Stimulated activated CD4-positive, alpha-beta T cell treated with anti-CD3 and anti-CD28 coated beads, Interleukin-12 subunit alpha, Interleukin-12 subunit beta, amount 100 ng/mL, for 4 hours (primary cell): ENCODE measurements at places on chromosomes 3 and 15.

DNA sequence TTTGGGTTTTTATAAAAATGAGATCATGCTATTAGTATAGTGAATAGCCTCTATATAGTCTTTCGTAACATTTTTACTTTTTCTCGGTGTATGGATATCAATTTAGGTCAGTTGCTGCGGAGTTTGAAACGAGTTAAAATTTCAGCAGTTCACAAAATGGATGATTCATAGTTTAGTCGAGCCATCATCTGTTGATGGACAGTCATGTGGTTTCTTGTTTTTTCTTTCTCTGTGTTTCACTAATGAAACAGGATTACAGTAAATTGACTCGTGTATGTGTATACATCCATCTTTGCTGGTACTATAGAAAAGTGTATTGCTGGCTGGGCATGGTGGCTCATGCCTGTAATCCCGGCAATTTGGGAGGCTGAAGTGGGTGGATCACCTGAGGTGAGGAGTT is 106.8 kb downstream of the IGF1R start:
- no peak for DNase-seq

- DNase-seq = no peak
Measured at GRCh38 chr3:44252332-44252959, 10.8 kb downstream of the TOPAZ1 start.

GRCh38 chr15:81087066-81087465 is 47.0 kb upstream of the CFAP161 start:
- no peak for DNase-seq

GRCh38 chr3:52121813-52122212 is 32.4 kb downstream of the POC1A start:
- DNase-seq = no peak

DNA sequence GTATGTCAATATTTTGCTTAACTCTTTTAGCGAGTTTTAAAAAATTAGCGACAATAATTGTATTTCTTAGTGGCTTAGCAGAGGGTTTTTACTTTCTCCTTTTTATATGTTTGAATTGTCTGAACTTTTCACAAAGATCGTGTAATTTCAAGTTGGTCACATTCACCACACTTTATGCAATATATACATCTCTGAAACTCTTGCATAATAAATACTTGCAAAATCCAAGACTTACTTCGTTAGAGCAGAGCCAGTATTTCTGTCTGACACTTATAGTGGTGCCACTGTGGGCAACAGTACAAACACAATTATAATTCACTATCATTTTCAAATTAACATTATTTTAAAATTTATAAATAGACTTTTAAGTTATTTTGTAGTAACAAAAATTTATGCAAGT is 62.0 kb downstream of the SUCNR1 start:
- DNase-seq = no peak

- no peak for DNase-seq
Measured at GRCh38 chr3:89353465-89353864, 246.0 kb downstream of the EPHA3 start.

- no peak for DNase-seq
Measured at GRCh38 chr3:149605902-149606301, 51.9 kb downstream of the WWTR1 start.

DNA sequence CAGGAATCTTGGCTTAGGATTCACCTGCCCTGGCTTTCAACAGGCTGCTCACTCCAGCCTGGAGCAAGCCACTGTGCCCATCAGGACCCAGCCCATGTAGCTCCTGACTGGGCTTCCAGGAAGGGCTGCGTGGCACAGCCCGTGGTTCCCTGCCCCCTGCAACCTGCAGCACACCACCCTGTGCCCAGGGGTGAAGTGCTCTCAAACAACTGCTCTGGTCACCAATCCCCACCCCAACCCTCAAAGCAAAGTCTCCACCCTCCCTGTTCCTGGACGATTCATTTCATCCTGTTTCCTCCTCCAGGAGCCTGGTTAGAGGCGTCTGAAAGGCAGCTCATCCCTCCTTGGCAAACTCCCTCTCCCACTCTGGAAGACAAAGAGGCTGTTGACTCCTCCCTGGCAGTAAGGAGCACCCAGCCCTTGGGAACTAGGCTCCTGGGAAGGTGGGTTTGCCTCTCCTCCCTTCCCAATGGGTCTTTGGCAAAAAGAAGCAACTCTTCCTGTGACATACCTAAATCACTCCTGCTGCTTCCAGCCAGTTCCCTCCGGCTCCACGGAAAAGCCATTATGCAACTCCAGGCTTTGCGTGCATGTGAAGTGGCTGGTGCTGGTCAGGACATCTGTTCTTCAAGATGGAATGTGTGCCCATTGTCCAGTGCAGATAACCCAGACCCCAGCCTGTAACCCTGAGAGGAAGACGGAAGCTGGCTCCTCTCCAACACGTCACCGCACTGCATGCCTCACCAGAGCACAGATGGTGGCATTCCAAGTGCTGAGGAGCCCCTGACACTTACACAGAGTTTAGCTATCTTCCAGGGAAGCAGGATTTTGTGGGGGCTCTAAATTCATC is 29.1 kb upstream of the VIPR1 start:
- DNase-seq = no peak

- no peak for DNase-seq
Measured at GRCh38 chr3:62249855-62250543, 123.4 kb downstream of the FEZF2 start.

DNA sequence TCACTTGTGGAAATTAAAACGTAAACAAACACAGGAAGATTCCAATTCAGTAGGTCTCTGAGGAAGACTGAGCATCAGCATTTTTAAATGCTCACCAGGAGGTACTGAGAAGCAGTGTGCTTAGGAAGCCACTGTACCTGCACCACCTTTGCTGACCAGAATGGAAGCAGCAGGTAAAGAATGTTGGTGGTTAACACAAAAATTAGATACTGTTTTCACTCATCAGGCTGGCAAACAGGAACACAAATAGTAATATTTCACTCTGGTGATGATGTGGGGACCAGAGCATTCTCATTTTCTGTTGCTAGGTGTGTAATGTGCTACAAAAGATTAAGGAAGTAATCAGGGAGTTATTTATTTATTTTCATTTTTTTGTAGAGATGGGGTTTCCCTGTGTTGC is 29.9 kb upstream of the GHSR start:
- DNase-seq = no peak

- no peak for DNase-seq
Measured at GRCh38 chr3:24006-24405, 172.6 kb upstream of the CHL1 start.

DNA sequence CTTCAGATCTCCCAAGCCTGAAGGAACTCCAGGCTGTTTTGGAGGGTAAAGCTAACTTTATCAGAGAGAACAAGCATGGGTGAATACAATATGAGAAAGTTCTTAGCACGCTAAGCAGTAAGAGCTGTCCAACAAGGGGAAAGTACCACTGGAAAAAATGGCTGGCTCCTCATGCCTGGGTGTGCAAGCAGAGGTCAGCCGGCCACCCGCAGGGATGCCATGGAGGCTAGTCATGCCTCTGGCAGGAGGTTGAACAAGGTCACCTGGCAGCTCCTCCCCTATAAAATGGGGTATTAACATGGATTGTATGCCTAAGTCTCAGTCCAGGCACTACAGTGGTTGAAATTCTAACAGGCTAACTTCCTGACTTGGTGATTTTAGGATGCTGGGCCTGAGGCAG is 75.4 kb upstream of the SLC6A1 start:
- no peak for DNase-seq

DNA sequence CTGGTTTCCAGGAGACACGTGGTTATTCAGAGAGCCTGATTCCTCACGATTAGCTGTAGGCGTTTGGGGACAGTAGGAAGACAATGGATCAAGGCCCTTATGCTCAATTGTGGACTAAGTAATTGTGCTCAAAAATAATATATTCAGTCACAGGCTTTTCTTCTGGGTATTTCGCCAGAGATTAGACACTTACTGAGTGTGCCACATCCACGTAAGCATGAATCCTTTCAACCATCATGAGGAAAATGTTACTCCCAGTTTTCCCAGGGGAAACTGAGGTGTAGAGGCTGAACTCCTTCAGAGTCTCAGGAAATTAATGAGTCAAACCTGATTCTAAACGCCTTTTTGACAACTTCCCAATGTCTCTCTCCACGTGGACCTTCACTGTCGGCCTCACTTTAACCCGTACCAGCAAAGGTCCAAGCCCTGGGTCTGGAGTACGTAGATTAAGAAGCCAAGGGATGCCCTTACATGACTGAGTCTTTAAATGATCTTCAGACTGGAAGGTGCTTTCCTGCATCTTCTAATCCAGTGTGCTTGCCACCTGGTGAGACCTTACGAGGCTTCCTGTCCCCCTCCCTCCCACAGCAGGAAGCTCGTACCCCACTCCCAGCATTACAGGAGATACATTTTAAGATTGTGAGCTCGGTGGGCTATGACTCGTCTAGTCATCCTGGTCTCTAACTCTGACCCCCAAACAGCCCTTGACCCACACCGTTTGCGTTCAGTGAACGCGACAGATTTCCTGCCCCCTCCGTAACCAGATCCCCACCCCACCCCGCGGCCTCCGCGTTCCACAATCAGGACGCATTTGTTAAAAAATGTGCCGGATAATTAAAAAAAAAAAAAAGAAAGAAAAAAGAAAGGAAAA is 1.7 kb downstream of the PKM start:
- DNase-seq = peak; percentile 39

DNA sequence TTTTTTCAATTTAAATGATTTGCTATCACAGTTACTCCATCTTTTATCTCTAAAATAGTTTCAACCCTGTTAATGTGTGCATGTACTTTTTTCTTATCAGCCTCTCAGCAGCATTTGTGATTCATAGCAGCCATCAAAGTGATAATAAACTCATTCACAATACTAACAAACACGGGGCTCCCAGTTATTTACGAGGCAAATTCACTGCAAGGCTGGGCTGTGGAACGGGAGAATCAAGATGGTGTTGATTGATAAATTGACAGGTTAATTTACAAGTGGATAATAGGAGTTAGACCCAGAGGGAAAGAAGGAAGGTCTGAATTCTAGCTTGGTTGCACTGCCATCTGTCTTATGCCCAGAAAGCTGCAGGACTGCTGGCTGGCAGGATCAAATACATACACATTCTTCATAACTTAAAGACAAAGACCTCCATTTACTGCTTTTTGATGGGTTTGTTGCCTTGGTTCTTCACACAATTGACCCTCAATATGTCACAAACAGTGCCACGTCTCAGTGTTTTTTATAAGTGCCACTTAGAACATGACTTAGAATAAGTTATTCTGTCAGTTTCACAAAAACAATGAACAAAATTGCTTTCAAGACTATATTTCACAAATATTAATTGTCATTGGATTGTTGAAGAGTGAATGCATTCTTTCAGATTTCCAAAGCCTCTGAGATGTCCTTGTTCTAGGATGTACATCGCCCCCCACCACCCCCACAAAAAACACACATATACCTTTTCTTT is 562.8 kb downstream of the NR2F2 start:
- no peak for DNase-seq

- DNase-seq = no peak
Measured at GRCh38 chr3:69929019-69929418, 70.5 kb upstream of the SAMMSON start.

- DNase-seq = no peak
Measured at GRCh38 chr3:24034464-24034863, 89.4 kb downstream of the NR1D2 start.

DNA sequence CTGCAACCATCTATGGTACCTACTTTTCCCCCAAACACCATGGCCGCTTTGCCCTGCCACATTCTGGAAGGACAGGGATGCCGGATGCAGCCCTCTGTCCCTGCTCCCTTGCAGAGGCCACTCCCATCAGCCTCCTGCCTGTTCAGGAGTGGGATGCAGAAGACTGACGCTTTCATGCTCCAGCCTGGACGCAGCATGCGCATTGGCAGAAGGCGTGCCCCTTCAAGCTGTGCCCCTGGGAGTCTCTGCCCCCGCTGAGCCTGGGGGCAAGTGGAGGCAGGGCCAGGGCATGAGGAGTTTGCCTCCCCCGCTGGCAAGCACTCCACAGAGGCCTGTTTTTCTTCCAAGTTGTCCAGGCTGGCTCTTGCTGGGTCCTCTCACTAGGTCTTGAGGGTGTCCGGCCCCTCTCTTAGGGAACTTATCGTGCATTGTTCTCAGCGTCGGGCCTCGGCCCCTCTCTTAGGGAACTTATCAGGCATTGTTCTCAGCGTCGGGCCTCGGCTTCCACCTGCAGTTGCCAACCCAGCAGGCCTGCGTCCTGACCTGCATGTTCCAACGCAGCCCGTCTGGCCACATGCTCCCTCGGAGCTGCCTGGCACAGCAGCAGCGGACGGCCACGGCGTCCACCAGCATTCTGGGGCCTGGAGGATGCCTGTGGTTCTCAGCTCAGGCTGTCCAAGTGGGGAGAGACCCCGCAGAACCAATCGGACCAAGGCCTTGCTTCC is 14.6 kb upstream of the SNRPA1 start:
- no peak for DNase-seq

- no peak for DNase-seq
Measured at GRCh38 chr15:60580650-60581376, 101.9 kb upstream of the ICE2 start.

GRCh38 chr3:5479229-5479799 is 291.8 kb downstream of the EDEM1 start:
- no peak for DNase-seq

GRCh38 chr3:22236490-22237270 is 485.7 kb upstream of the ZNF385D start:
- DNase-seq = no peak

GRCh38 chr3:182104881-182105280 is 393.2 kb downstream of the SOX2 start:
- DNase-seq = no peak

- DNase-seq = no peak
Measured at GRCh38 chr3:179016979-179017670, 54.5 kb downstream of the ZMAT3 start.

GRCh38 chr3:1798711-1799405 is 299.8 kb upstream of the CNTN4 start:
- no peak for DNase-seq

DNA sequence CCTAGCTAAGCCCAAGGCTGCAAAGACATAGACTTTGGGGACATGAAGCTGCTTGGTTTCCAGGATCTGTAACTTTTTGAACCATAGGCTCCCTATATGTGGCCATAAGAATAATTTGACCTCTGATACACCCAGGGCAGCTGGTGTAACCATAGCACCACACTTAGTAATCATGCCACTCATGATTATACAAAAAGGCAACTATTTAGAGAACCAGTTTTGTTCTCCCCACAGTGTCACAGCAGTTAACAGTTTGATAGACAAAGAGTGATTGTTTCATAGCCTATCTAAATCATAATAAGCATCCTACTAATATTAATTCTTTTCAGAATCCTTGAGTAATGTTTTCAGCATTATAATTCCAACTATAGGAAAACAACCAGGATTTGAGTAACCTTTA is 334.9 kb downstream of the NEK10 start:
- no peak for DNase-seq

DNA sequence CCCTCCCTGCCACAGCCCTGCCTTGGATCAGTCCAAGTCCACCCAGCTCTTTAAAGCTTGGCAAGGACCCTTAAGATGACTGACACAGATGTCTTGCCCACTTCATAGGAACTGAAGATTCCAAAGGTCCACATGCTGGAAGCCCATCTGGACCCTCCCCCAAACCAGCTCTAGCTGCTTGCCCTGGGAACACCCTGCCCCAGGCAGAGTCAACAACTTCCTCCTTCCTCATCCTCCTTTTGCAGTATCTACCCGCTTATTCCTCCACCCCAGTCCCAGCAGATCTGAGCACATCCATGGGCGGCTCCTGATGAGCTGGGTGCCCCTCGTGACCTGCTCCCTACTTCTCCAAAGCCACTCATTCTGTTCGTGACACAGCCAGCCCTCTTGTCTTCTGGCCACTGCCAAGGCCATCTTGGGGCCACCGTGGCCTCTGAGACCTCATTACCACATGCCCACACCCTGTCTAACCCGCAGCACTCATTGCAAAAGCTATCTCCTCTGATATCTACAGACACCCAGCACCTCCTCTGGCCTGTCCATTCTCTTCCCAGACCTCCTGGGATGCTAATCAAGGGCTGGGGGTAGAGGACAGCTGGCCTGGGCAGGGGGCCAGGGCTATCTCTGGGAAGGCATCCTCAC is 2.0 kb upstream of the PFKFB4 start:
- no peak for DNase-seq
